CD4-positive, alpha-beta T cell treated with Interleukin-10 for 1 hour (primary cell): ENCODE measurements at places on chromosomes 1 and 21.

DNA sequence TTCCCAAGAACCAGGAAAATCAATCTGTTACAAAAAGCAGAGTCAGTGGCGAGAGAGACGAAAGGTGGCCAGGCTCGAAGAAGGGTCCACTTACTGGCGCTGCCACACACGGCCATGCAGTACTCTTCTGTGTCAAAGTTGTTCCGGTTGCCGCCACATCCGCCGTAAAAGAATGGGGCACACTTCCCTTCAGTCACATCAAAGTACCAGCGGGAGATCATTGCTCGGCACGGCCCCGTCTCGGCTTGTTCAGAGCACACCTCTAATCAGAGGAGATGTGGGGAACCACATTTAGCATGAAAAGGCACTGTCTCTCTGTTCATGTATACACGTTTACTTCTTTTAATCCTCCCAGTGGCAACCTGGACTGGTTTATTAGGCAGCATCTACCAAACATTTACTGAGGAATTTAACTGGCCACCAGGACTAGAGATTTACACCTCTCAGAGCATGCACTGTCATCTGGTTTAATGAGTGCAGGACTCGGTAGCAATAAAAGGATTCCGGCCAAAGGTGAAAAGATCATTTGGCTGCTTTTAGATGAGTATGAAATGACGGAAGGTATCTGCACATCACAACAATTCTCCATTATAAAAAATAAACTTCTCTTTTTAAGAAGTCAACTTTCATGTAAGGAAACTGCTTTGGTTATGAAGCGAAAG lies 170.5 kb downstream of the APP start:
- peak; percentile 29 for DNase-seq

GRCh38 chr1:31509124-31510072 lies 66.9 kb upstream of the TINAGL1 start:
- DNase-seq, result no peak

GRCh38 chr1:154843636-154844296 lies 26.3 kb downstream of the KCNN3 start:
- DNase-seq, result no peak

GRCh38 chr1:214455971-214456867 lies 95.2 kb downstream of the PTPN14 start:
- DNase-seq, result no peak

- no peak for DNase-seq
These were observed 86.4 kb upstream of the SSX2IP start for GRCh38 chr1:84776639-84777038.

DNA sequence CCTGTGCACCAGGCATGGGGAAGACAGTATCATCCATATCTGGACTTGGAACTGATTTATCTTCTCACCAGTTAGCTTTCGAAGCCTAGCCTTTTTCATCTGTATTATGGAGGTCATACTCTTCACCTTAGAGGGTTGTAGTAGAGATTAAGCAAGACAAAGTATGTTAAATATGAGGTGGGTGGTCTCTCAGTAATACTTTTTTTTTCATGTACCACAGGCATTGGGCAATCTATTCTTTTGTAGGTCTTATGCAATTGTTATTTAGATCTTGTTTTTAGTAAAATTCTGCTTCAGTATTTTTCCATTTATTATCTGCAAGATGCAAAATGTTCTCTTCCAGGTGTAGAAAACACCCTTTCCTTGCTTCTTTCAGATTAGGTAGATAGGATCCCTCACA lies 35.2 kb upstream of the OR2B11 start:
- no peak for DNase-seq
